ENCODE measurements at places on chromosomes 2 and 18.

GRCh38 chr18:22627506-22627905 lies 209.8 kb upstream of the CTAGE1 start:
- no peak for DNase-seq

GRCh38 chr2:20226152-20226545 lies 1.2 kb upstream of the SDC1 start:
- DNase-seq: no peak

- no peak for DNase-seq
These were observed 800.4 kb upstream of the ID2 start for GRCh38 chr2:7881466-7881865.

DNA sequence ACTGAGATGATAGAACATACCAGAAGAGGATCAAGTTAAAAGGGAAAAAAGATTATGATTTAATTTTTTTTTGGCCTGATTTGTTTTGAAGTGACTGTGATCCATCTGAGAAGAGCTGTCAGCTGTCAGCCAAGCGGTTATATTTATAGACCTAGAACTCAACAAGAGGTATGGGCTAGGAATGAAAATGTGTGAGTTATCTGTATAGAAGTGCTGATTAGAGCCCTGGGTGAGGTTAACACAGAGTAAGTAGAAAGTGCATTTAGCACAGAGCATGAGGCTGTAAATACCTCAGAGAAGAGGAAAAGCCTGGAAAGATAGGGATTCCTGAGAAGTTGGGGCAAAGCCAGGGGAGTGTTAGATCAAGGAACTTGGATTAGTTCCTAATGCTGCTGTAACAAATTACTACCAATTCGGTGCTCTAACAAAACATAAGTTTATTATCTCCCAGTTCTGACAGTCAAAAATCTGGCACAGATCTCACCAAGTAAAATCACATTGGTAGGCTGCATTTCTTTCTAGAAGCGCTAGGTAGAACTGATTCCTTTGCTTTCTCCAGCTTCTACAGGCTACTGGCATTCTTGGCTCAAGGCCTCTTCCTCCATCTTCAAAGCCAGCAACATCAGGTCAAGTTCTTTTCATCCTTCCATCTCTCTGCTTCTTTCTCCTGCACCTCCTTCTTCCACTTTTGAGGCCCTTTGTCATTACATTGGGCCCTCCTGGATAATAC lies 197.4 kb upstream of the SPHKAP start:
- DNase-seq: no peak

DNA sequence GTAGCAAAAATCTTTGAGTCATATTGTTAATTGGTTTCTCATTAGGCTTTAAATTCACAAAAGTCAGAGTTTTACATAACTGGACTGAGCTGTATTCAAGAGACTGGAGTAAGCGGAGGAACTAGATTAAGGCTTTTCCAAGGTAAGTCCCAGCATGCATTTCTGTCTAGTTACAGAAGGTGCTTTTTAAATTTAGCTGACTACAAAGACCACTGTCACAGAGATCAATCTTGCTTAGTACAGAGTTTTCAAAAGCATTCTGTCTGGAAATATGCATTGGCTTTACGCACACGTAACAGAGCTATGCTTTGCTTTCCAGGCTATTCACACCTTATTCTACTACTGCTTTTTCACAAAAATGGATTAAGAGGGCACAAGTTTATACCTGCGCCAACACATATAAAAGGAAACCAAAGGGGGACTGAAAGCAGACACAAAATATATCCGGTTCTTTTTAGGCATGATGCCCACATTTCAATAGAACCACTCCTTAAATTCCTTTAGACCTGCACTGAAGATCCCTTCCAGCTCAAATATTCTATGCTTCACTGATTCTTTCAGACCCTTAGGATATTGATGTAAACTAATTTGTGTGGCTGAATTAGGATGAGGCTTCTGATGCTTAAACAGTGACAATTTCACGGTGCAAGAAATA lies 560.7 kb upstream of the CRIM1 start:
- DNase-seq: no peak

- DNase-seq: no peak
These were observed 866 bp downstream of the CRIM1 start for GRCh38 chr2:36356298-36356989.

- no peak for DNase-seq
These were observed 985.0 kb downstream of the BCL11A start for GRCh38 chr2:59568461-59568860.

DNA sequence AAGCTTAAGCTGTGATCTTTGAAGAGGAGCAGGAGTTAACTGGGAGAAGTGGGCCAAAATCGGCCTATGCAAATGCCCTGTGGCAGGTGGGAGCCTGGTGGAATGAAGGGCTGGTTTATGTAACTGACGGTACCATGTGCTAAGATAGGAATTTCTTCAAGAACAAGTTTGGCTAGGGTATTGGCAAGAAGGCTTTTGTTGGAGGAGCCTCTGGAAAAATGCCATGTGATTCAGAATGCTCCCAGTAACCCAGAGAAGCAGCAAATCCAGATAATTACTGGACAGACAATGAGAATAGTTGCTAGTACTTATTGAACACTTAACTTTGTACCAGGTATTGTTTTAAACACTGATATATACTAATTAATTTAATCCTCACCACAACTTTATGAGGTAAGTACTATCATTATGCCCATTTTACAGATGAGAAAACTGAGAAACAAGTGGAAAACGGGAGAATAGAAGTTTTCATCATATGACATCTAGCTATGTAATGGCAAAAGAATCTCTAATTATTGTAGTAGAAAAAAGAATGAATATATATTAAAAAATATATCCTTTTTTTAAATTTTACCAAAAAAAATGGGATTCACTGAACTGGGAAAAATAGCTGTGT lies 9.1 kb upstream of the FAM124B start:
- DNase-seq: no peak

DNA sequence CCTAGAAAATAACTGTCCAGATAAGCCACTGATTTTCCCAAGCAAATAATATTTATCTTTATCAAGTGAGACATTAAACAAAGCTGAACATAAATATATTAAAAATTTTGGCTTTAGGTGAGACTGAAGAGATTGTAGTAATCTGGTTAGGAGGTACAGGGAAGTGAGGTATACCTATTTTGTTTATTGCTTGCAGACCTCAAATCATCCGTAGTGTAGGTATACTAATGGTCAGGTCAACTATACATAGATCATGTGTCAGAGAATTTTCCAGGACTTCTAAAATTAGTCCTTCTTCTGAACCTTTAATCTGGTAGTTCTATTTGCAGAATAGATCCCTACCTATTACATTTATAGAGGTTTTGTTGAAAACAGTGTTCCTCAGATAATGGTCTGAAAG lies 41.5 kb downstream of the SP140 start:
- no peak for DNase-seq

Measured in stimulated activated naive CD8-positive, alpha-beta T cell treated with anti-CD3 and anti-CD28 coated beads, Interleukin-15, amount 100 ng/mL, for 72 hours (primary cell).